Natural killer cell (primary cell): ENCODE measurements at places on chromosomes 16 and 17.

GRCh38 chr16:635573-636205 is 416 bp downstream of the METTL26 start:
- DNase-seq: no peak

GRCh38 chr17:74641224-74641957 is 17.9 kb upstream of the CD300E start:
- no peak for DNase-seq

GRCh38 chr16:56911771-56912571 is 20.0 kb upstream of the HERPUD1 start:
- DNase-seq: no peak

GRCh38 chr17:73065376-73065775 is 27.1 kb downstream of the SLC39A11 start:
- no peak for DNase-seq

- no peak for DNase-seq
Observed at GRCh38 chr16:22088642-22089041, 3.7 kb upstream of the VWA3A start.

DNA sequence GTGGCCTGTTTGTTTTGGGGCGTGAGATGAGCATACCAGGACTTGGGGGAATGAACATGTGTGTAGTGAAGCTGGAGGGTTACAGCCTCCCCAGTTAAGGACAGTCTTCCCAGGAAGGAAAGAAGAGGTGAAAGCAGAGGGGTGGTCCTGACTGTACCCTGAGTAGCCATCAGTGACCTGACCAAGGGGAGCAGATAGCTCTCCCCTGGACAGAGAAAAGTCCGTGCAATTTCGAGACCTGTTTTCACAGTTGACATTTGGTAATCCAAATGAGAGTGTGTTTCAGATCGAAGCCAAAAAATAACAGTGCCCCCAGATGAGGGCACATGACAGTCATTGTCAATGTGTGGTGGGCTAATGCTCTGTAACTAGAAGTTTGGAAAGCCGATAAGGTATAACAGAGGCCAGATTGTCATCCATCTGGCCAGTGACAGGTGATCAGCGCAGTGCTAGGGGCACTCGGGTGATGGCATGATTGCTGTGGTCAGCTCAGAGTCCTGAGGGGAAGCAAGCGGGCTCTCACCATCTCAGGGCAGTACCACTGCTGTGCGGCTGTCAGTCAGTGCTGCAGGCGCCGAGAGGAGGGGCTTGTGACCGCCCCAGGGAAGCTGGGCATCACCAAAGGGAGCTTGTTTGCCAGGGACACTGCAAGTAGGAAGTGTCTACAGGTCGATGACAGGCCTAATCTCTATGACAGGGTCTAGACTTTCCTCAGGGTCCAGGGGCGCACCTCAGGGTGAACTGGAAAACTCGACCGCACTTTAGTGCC is 1.1 kb upstream of the NME2 start:
- DNase-seq: no peak

DNA sequence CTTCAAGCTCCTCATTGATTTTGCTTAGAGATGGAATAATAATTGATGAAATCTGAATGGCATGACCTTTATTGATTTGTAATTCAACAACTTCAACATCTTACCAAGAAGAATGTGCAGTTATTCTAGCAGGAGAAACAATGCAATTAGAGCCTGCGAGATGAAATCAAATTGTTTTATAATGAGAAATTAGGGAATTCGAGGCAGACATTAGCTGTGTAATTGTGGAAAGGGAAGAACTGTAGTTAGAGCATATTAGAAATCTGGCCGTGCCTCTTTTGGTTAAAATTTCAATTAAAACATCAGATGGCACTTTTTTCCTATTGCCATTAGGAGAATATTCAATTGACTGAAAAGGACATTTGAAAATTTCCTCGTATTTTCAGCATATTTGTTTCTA is 325.8 kb downstream of the WWOX start:
- DNase-seq: no peak

GRCh38 chr17:19748807-19749193 is 702 bp upstream of the ALDH3A1 start:
- no peak for DNase-seq
